AG04450 (cell line): ENCODE measurements at places on chromosomes 2 and 18. TPM values are rescaled to one million over a fixed set of nuclear protein-coding genes. Genes with fewer than 3 reads are reported as not detected.

DNA sequence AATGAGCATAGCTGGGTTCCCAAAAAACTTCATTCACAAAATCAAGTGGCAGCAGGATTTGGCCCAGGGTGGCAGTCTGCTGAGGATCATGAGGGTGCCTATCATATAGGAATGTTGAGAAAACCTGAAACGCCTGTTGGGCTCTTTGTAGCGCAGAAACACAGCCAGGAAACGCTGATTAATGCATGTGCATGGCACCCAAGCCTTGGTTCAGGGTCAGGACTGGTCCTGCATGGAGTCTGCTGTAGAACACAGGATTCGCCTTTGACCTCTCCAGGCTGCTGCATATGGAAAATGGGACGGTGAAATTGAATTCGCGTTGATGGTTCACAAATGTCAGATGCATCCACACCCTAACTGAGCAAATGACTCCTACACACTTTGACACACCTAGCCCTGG, 227.9 kb upstream of the COPS8 start:
- no peak for DNase-seq

DNA sequence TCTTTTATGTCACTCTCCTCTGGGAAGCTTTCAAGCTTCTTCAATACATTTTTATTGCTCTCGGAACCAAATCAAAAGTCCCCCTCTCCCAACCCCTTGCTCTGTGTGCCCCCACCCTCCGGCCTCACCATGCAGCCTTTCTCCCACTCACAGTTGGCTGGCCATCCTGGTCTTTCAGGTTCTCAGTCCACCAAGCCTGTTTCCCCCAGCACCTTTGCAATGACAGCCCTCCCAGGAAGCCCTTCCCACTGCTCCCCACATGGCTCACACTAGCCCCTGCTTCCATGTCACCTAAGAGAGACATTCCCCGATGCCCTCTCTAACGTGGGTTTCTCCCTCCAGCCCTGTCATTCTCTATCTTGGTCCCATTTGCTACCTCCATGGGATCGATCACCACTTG, 266.6 kb downstream of the SRBD1 start:
- DNase-seq = no peak

The SULT1C4 gene
- polyA plus RNA-seq = 4.0 and 4.1 TPM in 2 replicates

The MC5R gene
- not detected in 2 replicates for polyA plus RNA-seq

- no peak for DNase-seq
These were observed 77.9 kb upstream of the GLS start for GRCh38 chr2:190802626-190803209.

The IL37 gene
- polyA plus RNA-seq = not detected in 2 replicates

The CD226 gene
- polyA plus RNA-seq = 0.04 and 0.09 TPM in 2 replicates

GRCh38 chr2:54898456-54899226, 151.6 kb downstream of the RTN4 start:
- no peak for DNase-seq
